Subcutaneous preadipocyte (primary cell): ENCODE measurements at places on chromosomes 2 and 18. TPM values are rescaled to one million over a fixed set of nuclear protein-coding genes. Genes with fewer than 3 reads are reported as not detected.

GKN2 gene
- not detected in 2 replicates for total RNA-seq

UGT1A9 gene
- not detected in 2 replicates for total RNA-seq

GPR35 gene
- total RNA-seq: under 0.01 and 0.20 TPM in 2 replicates

UGT1A7 gene
- total RNA-seq: not detected in 2 replicates

VWC2L gene
- not detected in 2 replicates for total RNA-seq
